ENCODE measurements at places on chromosomes 13 and 19. TPM values are rescaled to one million over a fixed set of nuclear protein-coding genes. Genes with fewer than 3 reads are reported as not detected.
A peak's percentile ranks its signal among the peaks of the same experiment; 100 is the strongest.

Gene ACP7
- total RNA-seq, result 10.3 TPM

Gene ELAVL1
- 123 TPM for total RNA-seq

Gene ERICH4
- not detected for total RNA-seq

Gene PLIN5
- total RNA-seq, result 0.64 TPM

Gene ZNF491
- 0.98 TPM for total RNA-seq

Gene CADM4
- total RNA-seq, result 2.7 TPM

GRCh38 chr19:55024111-55024510 lies 14.0 kb downstream of the GP6 start:
- H3K36me3 ChIP-seq, result no peaks in the 10 kb centered on the region
- H3K27me3 ChIP-seq, result no peaks in the 10 kb centered on the region
- DNase-seq, result no peak
- H3K4me1 ChIP-seq, result 0 out of 2 replicates have a peak, but pooled peaks cover 2% of the 10 kb centered on the region

GRCh38 chr13:66138172-66138811 lies 1091.8 kb downstream of the PCDH9 start:
- no peak for DNase-seq
- no peak overlapping the region for H3K4me3 ChIP-seq
- H3K27me3 ChIP-seq, result no peaks in the 10 kb centered on the region
- no peaks in the 10 kb centered on the region for H3K36me3 ChIP-seq

- peak overlapping the region; percentile 29 for H3K4me3 ChIP-seq
- peak overlapping the region; percentile 99 for H3K27ac ChIP-seq
- peaks cover 57% of the 10 kb centered on the region for H3K4me1 ChIP-seq
- no peak for DNase-seq
- H3K36me3 ChIP-seq, result no peaks in the 10 kb centered on the region
Measured at GRCh38 chr19:13850910-13851733, 25.8 kb upstream of the NANOS3 start.

DNA sequence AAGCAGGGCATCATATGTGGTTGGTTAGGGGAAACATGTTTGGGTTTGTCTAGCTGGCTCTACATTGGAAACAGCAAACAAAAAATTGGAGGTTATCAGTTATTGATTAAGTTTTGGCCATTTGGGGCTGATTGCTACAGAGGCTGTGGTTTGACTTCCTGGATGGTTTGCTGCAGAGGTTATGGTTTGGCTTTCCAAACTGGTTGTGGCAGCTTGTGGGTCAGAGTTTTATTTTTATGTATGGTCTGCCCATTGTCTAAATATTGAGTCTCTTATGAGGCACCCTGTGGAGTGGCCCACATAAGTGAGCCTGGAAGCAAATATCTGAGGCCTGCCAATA lies 261.6 kb downstream of the GPC5 start:
- H3K27me3 ChIP-seq, result no peaks in the 10 kb centered on the region
- no peak overlapping the region for H3K27ac ChIP-seq
- H3K36me3 ChIP-seq, result no peaks in the 10 kb centered on the region
- no peak overlapping the region for H3K4me3 ChIP-seq
- DNase-seq, result no peak

- no peaks in the 10 kb centered on the region for H3K36me3 ChIP-seq
- DNase-seq, result no peak
- H3K27me3 ChIP-seq, result no peaks in the 10 kb centered on the region
- no peak overlapping the region for H3K4me3 ChIP-seq
Measured at GRCh38 chr13:76454991-76455390, 431.2 kb downstream of the KCTD12 start.

GRCh38 chr19:46478356-46478986 lies 7.1 kb upstream of the PNMA8A start:
- H3K36me3 ChIP-seq, result no peaks in the 10 kb centered on the region
- no peak overlapping the region for H3K27ac ChIP-seq
- DNase-seq, result no peak
- no peak overlapping the region for H3K4me3 ChIP-seq
- no peaks in the 10 kb centered on the region for H3K27me3 ChIP-seq

GRCh38 chr13:22800526-22801401 lies 380.0 kb upstream of the SGCG start:
- no peaks in the 10 kb centered on the region for H3K36me3 ChIP-seq
- H3K4me3 ChIP-seq, result no peak overlapping the region
- H3K27me3 ChIP-seq, result peaks cover 4% of the 10 kb centered on the region
- no peaks in the 10 kb centered on the region for H3K4me1 ChIP-seq
- H3K27ac ChIP-seq, result no peak overlapping the region

GRCh38 chr13:64488731-64489130 lies 2741.4 kb downstream of the PCDH9 start:
- H3K27me3 ChIP-seq, result no peaks in the 10 kb centered on the region
- H3K4me3 ChIP-seq, result no peak overlapping the region
- H3K4me1 ChIP-seq, result no peaks in the 10 kb centered on the region
- no peaks in the 10 kb centered on the region for H3K36me3 ChIP-seq

DNA sequence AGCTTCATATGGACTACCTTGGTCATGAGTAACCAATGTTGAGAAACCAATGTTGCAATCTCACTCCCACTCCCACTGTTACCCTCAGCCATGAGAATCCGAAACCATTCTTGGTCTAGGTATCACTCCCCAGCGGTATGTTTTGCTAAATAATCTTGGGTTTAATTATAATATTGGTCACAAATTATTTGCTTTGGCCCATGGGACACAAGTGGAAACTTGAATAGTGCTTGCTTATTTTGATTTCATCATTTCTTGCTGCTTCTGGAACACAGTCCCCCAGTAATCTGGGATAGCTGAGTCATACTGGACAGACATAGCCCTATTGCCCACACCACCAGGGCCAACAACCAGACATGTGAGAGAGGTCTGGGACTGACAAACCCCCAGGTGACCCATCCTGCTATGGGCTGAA lies 171.6 kb upstream of the IPO5 start:
- no peak for DNase-seq
- no peaks in the 10 kb centered on the region for H3K4me1 ChIP-seq
- no peak overlapping the region for H3K4me3 ChIP-seq
- H3K27ac ChIP-seq, result no peak overlapping the region

GRCh38 chr19:3362217-3362906 lies 4.0 kb upstream of the NFIC start:
- peak overlapping the region; percentile 60 for H3K27ac ChIP-seq
- H3K4me1 ChIP-seq, result peaks cover 30% of the 10 kb centered on the region
- H3K27me3 ChIP-seq, result no peaks in the 10 kb centered on the region
- H3K4me3 ChIP-seq, result no peak overlapping the region

- no peaks in the 10 kb centered on the region for H3K4me1 ChIP-seq
- peaks cover 3% of the 10 kb centered on the region for H3K27me3 ChIP-seq
- DNase-seq, result no peak
- H3K36me3 ChIP-seq, result no peaks in the 10 kb centered on the region
- H3K27ac ChIP-seq, result no peak overlapping the region
Measured at GRCh38 chr19:48044561-48044960, 682 bp upstream of the CABP5 start.

DNA sequence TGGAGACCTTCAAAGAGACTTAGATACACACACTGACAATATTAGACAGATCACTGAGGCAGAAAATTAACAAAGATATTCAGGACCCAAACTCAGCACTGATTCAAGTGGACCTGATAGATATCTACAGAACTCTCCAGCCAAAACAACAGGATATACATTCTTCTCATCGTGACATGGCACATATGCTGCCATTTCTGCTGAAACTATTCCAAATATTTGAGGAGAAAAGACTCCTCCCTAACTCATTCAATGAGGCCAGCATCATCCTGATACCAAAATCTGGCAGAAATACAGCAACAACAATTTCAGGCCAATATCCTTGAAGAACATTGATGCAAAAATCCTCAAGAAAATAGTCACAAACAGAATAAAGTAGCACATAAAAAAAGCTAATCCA lies 53.3 kb downstream of the TRPC4 start:
- no peaks in the 10 kb centered on the region for H3K36me3 ChIP-seq
- H3K4me3 ChIP-seq, result no peak overlapping the region

DNA sequence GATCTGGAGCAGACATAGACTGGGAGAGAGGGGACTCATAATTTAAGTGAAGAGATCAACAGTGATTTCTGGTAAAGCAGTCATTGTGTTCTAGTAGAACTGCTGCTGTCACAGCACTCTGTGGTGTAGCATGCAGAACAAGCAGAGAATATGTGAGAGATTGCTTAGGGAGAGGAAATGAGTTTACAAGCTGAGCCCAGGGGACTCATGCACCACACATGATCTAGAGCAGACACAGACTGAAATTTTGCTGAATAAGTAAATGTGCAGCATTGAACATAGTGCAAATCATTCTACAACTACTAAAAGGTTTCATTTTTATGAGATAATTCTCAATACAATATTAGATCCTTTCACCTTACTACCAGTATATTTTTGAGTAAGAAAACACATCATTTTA lies 125.7 kb downstream of the MYO16 start:
- no peaks in the 10 kb centered on the region for H3K27me3 ChIP-seq
- no peak overlapping the region for H3K27ac ChIP-seq
- DNase-seq, result no peak
- no peaks in the 10 kb centered on the region for H3K4me1 ChIP-seq
- no peak overlapping the region for H3K4me3 ChIP-seq

GRCh38 chr13:51823359-51823758 lies 19.4 kb upstream of the DHRS12 start:
- no peak for DNase-seq
- H3K27ac ChIP-seq, result no peak overlapping the region
- H3K4me3 ChIP-seq, result no peak overlapping the region
- no peaks in the 10 kb centered on the region for H3K4me1 ChIP-seq
- no peaks in the 10 kb centered on the region for H3K36me3 ChIP-seq

DNA sequence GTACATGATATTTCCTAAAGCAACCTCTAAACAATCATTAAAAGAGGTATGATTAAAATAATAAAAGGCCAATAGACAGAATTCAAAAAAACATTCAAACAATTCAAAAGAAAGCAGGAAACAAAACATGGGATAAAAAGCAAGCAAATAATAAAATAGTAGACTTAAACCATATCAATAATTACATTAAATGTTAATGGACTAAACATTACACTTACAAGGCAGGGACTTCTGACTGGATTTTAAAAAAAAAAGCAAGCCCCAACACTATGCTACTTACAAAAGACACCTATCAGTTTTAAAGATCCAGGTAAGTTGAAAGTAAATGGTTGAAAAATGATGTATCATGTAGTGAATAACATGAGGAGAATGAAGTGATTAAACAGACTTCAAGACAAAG lies 65.2 kb downstream of the KLF2 start:
- H3K36me3 ChIP-seq, result no peaks in the 10 kb centered on the region
- no peak overlapping the region for H3K4me3 ChIP-seq
- H3K27me3 ChIP-seq, result no peaks in the 10 kb centered on the region
- DNase-seq, result no peak

GRCh38 chr13:53216773-53217172 lies 188.2 kb downstream of the OLFM4 start:
- H3K36me3 ChIP-seq, result no peaks in the 10 kb centered on the region
- no peak overlapping the region for H3K27ac ChIP-seq
- no peaks in the 10 kb centered on the region for H3K27me3 ChIP-seq

DNA sequence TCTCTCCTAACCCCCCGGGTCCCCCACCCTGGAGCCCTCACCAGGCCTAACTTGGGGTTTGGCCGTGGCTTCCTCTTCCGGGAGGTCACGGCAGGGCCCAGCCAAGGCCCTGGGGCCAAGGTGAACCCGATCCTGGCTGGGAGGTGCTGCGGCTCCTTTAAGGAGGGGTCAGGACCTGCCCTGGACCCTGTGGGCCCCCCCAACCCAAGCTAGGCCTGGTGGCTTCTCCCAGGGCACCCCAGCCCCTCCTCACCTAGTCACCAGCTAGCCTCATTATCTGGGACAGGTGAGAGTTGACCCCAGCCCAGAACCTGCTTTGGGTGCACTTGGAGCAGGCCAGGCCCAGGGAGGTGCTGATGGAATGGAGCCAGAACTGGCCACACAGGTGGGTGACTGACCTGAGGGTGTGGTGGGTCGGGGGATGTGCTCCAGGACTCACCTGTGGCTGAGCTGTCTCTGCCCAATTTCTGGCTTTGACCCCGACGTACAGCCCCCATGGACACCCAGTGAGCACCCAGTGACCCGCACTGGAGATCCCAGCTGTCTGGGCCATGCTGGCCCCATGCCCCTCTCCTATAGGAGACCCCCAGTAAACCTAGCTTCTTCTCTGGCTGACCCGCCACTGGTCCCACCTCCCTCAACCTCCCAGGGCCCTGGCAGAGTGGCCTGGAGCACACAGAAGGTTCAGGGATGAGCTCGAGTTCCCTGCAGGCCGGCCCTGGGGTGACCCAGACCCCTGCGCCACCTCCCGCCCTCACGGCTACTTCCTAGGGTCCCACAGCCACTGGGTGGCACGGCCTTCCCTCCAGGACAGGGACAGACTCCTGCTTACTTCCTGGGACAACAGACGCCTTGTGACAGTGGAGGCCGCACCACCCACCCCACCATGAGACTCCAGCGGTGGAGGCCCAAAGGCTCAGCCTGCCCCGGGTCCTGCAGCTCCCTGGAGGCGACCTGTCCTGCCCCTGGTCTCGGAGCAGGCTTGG lies 6.7 kb upstream of the MKNK2 start:
- no peak for DNase-seq
- H3K4me1 ChIP-seq, result peaks cover 58% of the 10 kb centered on the region
- peak overlapping the region; percentile 88 for H3K27ac ChIP-seq
- H3K36me3 ChIP-seq, result no peaks in the 10 kb centered on the region
- no peak overlapping the region for H3K4me3 ChIP-seq

GRCh38 chr13:44703371-44703770 lies 127.2 kb upstream of the TSC22D1 start:
- H3K4me1 ChIP-seq, result no peaks in the 10 kb centered on the region
- no peaks in the 10 kb centered on the region for H3K36me3 ChIP-seq
- no peak overlapping the region for H3K27ac ChIP-seq
- DNase-seq, result no peak

- no peak overlapping the region for H3K4me3 ChIP-seq
- DNase-seq, result no peak
- H3K4me1 ChIP-seq, result no peaks in the 10 kb centered on the region
- H3K27ac ChIP-seq, result no peak overlapping the region
- H3K36me3 ChIP-seq, result no peaks in the 10 kb centered on the region
Measured at GRCh38 chr19:46213156-46213555, 16.4 kb upstream of the IGFL1 start.

- no peak overlapping the region for H3K27ac ChIP-seq
- DNase-seq, result no peak
- H3K4me1 ChIP-seq, result no peaks in the 10 kb centered on the region
- no peaks in the 10 kb centered on the region for H3K27me3 ChIP-seq
- H3K36me3 ChIP-seq, result no peaks in the 10 kb centered on the region
Measured at GRCh38 chr13:44088991-44089413, 209.3 kb downstream of the LACC1 start.

DNA sequence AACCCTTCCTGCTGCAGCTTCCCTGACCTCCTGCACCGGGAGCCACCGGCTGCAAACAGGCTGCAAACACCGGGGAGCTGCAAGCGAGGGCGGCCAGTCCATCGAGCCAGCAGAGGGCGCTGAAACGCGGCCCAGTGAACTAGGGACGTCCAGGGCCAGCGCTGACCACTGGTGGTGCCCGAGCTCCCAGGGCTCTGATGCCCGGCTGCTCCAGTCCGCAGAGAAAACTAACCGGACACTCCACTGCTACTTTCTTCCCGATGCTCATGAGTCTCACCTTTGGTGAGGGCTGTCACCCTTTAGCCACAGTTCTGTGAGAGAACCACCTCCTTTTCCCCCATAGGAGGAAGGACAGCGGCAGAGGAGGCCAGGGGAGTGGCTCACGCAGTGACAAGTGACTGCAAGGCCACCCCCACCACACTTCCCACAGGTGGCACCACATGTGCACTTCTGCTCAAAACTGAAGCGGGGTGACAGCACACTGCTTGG lies 82.8 kb upstream of the MTIF3 start:
- H3K4me3 ChIP-seq, result peak overlapping the region; percentile 23
- H3K36me3 ChIP-seq, result no peaks in the 10 kb centered on the region
- H3K27me3 ChIP-seq, result no peaks in the 10 kb centered on the region
- peaks cover 3% of the 10 kb centered on the region for H3K4me1 ChIP-seq

- H3K4me3 ChIP-seq, result no peak overlapping the region
- H3K27me3 ChIP-seq, result no peaks in the 10 kb centered on the region
- no peak overlapping the region for H3K27ac ChIP-seq
- DNase-seq, result no peak
Measured at GRCh38 chr19:47032171-47032811, 12.7 kb downstream of the NPAS1 start.
